ENCODE measurements at places on chromosomes 7 and 10.
A peak's percentile ranks its signal among the peaks of the same experiment; 100 is the strongest.

- peak; percentile 37 for DNase-seq
These were observed 98.2 kb upstream of the DKK1 start for GRCh38 chr10:52215745-52216361.

DNA sequence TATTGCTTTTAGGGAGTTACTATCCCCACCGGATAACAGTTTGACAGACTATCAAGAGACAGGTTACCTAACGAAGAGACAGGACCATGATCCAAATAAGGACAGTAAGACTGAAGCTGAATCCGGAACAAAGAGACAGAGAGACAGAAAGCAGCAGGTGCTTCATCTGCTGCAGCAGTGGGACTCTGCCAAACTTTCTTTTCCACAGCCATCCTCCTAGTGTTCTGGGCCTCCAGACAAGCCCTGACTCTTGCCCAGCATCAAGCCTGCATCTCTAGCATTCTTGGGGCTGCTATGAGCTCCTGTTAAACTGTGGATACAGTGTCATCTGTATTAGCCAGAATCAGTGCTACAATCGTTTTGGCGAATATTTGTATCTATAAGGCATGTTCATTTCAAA, 761.7 kb downstream of the GRID1 start:
- no peak for DNase-seq

DNA sequence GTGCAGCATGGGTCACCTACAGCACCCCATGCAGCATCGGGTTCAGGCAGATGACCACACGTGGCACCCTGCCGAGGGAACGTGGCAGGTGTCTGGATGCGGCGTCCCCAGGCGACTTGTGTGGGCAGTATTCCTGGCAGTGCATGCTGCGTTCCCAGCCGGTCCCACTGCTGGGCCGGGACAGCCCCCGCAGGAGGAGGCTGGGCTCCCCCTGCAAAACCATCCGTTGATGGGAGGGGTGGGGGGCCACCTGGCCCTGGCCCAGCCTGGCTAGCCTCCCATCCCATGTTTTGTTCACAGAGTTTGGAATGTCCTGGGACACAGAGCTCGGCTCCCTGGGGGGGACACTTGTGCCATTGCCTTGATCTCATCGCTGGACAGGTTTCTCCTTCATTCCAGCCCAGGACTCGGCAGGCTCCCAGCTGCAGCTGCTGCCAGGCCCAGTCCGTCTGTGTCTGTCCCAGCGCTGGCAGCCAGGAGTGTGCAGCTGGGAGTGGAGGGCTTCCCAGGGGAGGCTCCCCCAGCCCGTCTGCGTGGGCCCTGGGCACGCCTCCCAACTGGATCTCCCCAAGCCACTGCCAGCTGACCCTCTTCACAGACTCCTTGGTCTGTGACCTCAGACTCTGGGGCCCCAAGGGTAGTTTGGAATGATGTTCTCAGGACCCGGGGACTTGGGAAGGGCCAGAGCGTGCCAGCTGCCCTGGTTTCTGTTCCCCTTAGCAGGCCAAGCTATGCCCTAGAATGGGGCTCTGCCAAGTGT, 32.6 kb downstream of the TMEM270 start:
- no peak for DNase-seq

DNA sequence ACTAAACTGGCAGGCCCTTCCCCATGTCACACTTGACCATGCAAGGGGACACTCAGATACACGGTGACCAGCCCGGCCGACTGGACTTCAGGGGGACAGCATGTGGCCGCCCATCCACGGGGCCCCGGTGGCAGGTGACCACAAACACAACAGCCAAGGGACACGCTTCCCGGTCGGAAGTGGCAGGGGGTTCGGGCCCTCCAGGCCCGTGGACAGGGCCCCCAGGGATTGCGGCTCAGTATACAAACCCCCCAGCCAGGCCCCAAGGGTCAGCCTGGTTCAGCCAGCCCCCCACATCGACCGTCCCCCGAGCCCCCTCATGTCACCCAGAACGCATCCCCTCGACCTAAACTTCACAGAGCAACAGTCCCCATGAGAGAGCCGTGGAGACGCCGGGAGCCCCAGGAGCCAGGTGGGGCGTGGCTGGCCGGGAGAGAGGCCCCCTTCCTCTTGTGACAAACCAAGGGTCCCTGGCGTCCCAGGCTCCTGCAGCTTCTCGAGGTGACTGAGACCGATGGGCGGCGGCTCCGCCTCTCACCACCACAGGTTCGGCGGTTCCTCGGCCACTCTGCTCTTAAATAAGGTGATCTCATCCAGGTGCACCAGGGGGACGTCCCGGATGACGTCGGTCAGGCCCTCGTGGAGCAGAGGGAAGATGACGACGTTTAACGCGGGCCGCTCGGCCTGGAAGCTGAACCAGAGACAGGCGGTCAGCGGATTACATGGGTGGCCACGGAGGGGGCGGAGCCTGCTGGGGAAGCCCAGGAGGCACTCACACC, 57.8 kb upstream of the TNRC18 start:
- no peak for DNase-seq

GRCh38 chr7:11727864-11728263, 104.1 kb downstream of the THSD7A start:
- no peak for DNase-seq

- DNase-seq: no peak
These were observed 376.2 kb upstream of the TPK1 start for GRCh38 chr7:145212050-145212449.

DNA sequence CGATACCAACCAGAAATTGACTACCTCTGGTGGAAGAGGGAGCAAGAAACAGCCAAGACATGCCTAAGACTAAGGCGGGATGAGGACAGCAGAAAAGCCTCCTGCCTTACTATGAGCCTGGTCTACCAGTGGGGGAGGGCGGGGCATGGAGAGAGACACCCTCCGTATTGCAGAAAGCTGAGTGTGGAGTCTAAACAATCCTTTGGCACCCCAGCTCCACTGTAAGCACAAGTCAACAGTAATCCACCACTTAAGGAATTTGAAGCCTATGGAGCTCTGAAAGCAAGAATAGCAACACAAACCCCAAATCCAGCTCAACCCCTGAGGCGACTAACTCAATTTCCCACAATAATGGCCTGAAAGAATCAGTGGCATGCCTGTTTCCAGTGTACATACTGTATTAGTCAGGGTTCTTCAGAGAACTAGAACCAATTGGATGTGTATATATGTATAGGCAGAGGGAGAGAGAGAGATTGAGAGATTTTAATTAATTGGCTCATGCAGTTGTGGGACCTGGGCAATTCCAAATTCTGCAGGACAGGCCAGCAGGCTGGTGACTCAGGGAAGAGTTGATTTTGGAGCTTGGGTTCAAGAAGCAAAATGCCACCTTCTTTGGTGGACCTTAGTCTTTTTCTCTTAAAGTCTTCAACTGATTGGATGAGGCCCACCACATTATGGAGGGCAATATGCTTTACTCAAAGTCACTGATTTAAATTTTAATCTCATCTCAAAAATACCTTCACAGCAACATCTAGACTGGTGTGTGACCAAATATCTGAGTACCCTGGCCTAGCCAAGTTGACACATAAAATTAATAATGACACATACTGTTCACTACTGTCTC, 13.5 kb downstream of the PPIF start:
- DNase-seq: no peak

DNA sequence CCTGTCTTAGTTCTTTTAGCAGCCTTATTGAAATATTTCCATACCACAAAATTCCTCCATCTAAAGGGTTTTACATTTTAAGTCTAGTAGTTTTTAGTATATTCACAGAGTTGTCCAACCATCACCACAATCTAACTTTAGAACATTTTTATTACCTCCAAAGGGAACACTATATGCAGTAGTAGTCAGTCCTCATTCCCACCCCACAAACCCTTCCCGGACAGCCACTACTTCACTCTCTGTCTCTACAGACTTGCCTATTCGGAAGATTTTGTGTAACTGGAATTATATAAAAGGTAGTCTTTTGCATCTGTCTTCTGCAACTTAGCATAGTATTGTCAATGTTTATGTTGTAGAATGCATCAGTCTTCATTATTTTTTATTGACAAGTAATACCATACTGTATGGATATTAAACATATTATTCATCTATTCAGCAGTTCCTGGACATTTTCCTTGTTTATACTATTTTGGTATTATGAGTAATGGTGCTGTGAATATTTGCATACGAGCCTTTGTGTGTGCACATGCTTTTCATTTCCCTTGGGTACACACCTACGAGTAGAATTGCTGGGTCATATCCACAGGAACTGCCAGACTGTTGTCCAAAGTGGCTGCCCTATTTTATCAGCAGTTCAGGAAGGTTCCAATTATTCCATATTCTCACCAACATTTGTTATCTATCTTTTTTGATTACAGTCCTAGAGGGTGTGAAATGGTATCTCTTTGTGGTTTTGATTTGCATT, 60.9 kb upstream of the LANCL2 start:
- DNase-seq: no peak

DNA sequence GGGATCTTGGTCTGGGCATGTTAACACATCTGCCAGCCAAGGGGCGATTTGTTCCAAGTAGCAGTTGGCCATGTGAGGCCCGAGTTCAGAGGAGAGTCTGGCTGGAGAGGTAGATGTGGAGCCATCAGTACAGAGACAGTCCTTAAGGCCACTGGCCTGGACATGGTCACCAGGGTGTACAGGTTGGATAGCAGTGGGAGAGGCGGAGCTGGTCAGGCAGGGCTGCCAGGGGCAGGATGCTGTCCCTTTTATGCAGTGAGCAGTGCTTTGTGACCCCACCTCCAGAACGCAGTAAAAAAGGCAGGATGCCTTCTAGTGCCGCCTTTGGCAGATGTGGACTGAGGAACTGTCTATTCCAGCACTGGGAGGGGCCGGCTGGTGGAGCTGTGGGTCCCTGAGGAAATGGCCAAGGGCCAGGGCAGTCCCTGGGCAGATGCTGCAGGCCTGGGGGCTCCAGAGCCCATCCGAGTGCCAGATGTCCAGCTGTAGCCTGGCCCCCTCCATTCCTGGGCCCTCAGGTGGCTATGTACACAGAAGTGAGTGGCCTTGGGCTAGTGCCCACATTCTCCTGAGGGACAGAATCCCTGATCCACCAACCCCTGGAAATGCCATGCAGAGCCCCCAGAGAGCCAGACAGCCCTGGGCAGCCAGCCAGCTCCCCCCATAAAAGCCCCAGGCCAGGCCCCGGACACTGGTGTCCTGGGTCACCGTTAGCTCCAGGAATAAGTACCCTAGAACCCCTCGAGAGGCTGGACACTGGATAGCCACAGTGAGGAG, 17.2 kb upstream of the MYL7 start:
- DNase-seq: no peak

DNA sequence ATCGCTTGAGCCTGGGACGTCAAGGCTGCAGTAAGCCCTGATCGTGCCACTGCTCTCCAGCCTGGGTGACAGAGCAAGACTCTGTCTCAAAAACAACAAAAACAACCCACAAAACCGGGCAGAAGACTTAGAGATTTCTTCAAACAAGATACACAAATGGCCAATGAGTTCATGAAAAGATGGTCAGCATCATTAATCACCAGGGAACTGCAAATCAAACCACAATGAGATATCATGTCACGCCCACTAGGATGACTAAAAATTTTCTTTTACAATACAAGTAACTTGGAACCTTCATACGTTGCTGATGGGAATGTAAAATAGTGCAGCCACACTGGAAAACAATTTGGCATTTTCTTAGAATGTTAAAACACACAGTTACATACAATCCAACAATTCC, 77.3 kb upstream of the GRID1 start:
- DNase-seq: no peak

DNA sequence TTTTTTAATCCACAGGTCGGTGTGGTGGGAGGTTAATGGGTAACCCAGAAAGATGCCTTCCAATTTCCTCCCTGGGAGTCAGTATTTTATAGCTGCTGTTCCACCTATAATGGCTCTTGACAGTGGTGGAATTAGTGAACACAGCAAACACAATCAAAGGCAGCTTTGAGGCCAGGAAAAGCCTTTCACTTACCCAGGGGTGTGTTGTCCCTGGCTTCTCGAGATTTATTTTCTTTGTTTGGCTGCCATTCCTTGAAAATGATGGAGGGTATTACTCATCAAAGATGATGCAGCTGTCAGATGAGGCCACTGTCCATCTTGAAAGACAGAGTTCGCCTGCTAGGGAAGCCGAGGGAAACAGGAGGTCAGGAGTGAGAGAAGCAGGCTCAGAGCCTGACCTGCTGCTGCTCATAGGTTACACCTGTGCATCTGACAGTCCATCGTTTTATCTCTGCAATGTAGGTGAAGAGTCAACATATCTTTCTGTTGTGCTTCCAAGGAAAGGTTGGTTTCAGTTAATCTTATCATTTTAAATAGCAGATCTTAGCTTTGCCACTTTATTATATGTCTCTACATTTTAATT, 221.6 kb downstream of the XPNPEP1 start:
- no peak for DNase-seq

- no peak for DNase-seq
These were observed 146.0 kb upstream of the STEAP4 start for GRCh38 chr7:88452646-88453045.

DNA sequence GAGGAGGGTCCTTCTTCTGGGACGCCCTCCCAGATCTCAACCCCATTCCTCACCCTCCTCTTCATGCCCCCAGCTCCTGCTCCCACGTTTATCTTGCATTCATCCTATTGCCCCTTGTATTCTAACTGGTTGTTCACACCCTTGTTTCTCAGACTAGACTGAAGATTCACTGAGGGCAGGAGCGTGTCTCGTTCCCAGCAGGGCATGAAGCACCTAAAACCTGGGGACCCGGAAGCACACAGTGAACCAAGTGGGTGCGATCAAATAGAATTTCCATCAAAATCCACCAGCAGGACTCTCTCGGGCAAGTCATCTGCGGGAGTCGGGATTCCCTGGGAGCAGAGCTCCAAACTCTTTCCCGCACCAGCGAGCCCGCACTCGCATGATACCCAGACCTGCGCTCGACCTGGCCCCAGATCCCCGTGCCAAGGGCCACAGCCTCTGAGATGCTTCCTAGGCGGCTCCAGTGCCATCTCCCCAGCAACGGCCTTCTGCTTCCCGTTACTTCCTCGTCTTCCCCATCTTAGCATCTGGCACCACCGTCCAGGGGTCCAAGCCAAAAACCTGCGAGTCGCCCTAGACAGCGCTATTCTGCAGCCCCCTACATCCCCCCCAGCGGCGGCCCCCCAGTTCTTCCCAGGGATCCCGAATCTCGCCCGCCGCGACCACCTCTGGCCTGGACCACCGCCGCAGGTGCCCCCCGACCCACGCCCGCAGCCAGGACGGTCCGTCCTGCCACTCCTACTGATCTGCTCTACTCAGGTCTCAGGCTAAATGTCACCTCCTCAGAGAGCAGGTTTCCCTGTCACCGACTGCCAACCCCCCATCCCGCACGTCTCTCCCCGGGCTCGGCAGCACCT, 6.1 kb upstream of the GBX1 start:
- DNase-seq: no peak

DNA sequence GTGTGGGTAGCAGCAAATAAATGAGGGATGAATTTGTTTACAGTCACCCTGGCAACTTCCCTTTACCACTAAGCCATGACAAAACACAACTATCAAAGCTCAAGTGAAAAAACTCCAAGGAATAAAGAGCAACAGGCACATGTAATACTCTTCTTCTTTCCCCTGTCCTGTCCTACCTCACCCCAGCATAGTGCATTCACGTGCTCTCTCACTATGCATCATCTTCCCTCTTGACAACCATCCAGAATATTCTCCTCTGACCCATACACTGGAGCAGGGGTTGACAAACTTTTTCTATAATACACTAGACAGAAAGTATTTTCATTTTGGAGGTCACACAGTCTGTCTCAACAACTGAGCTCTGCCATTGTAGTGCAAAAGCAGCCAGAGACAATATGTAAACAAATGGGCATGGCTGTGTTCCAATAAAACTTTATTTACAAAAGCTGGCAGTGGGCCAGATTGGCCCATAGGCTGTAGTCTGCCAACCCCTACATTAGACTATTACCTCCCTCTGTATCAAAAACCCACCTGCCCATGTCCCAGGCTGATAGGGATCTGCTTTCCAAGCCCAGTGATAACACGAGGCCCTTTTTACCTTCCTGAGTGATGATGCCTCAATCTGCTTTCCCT, 354.5 kb downstream of the FGFR2 start:
- no peak for DNase-seq

- DNase-seq: no peak
These were observed 534 bp downstream of the PSMA2 start for GRCh38 chr7:42931447-42931833.
